Caudate nucleus (tissue), 63 donors: ENCODE measurements at places on chromosomes 16 and 17.

GRCh38 chr16:19389246-19389645, 28.4 kb upstream of the TMC5 start:
- no peak for DNase-seq

DNA sequence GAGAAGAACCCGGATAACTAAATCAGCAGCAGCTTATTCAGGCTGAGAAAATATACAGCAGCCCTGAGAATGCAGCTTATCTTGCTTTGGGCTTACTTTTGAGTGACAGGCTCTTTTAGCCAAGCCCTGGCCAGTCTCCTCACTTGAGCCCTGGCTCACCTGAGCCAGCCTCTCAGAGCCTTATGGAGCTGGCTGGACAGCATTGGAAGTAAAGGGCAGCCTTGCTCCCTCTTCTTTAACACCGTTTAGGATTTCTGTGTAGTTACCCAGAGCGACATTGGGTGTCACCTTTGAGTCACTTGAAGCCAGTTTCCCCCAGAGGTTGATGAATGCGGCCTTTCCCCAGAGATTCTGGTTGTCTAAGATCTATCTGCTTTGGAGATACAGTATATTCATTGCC, 7.7 kb upstream of the NPIPB2 start:
- DNase-seq: no peak

DNA sequence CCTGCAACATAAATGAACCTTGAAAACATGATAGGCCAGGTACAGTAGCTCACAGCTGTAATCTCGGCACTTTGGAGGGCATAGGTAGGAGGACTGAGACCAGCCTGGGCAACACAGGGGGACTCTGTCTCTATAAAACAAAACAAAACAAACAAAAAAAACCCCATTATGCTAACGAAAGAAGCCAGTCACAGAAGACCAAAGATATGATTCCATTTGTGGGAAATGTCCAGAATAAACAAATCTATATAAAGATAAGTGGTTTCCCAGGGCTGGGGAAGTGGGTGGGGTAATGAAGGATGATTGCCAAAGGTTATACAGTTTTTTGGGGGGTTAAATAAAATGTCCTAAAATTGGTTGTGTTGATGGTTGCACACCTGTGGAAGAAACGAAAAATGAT, 36.5 kb upstream of the SIAH1 start:
- no peak for DNase-seq

DNA sequence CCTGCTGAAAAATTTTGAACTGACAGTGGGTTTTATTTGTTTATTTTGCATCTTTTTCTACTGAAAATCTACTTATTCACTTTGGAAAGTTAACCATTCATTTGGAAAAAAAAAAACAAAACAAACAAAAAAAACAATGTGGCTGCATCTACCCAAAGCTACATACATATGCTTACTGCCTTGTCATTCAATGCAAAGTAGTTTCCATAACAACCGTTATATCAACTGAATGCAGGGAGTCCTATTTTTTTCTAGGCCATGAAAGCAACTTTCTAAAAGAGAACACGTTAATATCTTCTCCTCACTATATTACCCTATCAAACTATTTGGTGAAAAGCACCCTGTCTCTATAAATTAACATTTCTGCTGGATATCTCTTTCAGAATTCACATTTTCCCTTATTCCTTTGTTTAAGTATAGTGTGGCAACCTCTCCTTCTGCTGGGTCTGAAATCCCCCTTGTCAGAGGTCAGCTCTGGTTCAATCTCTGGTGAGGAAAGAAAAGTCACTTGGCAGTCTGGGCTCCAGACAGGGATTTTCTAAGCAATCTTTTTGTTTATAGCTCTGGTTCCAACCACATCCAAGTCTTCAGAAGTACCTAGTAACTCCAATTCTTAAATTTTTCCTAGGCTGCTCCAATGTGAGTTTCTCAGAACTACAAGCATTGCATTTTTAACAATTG, 528.4 kb upstream of the TOM1L1 start:
- DNase-seq: no peak

DNA sequence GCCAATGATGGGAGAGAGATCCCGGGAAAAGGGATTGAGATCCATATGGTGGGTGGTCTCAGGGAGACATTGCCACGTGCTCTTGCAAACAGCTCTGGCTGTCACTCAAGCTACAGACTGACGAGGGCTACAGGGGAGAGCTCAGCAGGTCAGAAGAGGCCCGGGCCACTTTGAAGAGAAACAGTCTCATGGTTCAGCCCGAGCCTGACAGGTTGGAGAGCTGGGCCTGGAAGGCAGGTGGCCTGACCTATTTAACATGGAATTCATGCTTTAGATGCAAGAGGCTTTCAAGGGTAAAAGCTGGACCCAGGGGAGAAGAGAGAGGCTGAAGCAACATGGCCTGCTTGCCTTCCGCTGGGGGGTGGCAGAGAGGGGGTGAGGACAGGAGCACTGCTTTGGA, 81.0 kb upstream of the BRD7 start:
- DNase-seq: no peak
